Stimulated activated CD8-positive, alpha-beta memory T cell treated with anti-CD3 and anti-CD28 coated beads, Interleukin-12 subunit alpha, Interleukin-12 subunit beta, amount 100 ng/mL, for 1 hour (primary cell): ENCODE measurements at places on chromosomes 4 and X.

DNA sequence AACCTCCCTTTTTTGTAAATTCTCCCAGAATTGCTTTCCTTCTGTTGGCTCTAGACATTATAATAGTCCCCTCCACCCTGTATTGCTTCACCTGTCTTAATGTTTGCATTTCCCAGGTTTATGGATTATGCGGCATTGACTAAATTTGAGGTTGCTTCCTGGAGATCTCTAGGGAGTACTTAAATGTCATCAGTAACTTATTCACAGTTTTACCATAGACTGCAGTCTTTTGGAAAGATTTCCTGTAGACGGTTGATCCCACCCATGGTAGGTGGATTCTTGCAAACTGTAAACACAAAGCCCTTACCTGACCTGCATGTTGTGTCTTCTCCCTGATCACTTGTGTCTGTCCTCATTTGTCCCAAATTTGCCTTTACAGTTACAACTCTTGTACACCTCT, 6.2 kb upstream of the NOX1 start:
- DNase-seq = no peak

DNA sequence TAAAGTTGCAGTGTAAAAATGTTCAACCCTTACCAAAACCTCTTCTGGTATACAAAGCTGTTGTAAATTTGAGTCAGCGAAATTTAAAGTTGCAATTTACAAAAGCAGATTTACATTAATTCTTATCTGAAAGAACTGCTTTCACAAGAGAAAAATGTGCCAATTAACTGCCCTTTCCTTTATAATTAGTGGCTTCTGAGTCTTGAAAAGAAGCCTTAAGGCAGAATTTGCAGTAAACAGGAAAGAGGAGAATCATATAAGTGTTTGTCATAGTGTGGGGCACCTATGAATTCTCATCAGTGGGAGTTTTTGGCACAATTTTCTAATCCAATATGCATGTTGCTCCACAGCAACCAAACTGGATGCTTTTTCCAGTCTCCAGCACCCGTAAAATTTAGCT, 125.3 kb upstream of the GABRG1 start:
- no peak for DNase-seq

DNA sequence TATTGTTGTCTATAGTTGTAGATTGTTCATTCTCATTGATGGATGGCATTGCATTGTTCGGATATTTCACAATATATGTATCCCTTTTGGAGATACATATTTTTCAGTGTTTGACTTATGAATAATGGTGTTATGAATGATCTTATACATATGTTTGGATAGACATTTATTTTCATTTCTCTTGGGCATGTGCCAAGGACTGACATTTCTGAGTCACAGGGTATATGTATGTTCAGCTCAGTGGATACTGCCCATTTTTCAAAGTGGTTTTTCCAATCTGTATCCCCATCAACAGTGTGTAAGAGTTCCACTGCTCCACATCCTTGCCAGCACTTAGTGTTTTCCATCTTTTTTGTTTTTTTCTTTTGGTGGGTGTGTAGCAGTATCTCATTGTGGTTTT, 45.0 kb upstream of the RAB40AL start:
- DNase-seq = no peak

DNA sequence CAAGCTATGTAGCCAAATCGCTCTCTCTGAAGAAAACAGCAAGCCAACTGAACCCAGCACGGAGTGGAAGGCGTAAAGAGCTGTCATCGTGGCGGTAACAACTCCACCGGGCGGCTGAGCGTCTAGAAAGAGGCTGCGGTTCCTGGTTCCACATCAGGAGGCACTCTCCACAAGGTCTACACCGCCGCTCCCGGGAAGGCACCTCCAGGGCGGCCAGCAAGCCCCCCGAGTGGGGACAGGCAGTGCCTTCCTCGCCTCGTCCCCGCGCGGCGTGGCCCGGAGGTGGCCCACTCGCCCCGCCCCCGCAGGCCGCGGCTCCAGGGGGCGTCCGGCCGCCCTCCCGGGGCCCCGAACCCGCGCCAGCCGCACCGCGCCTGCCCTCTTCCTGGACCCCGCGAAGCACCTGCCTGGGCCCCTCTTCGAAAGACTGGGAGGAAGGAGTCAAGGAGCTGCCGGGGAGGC, 755 bp downstream of the KLHL8 start:
- peak; percentile 26 for DNase-seq

- no peak for DNase-seq
These were observed 24.2 kb upstream of the CAMK2D start for GRCh38 chr4:113785781-113786180.

GRCh38 chr4:54384563-54384962, 155.5 kb downstream of the PDGFRA start:
- no peak for DNase-seq

DNA sequence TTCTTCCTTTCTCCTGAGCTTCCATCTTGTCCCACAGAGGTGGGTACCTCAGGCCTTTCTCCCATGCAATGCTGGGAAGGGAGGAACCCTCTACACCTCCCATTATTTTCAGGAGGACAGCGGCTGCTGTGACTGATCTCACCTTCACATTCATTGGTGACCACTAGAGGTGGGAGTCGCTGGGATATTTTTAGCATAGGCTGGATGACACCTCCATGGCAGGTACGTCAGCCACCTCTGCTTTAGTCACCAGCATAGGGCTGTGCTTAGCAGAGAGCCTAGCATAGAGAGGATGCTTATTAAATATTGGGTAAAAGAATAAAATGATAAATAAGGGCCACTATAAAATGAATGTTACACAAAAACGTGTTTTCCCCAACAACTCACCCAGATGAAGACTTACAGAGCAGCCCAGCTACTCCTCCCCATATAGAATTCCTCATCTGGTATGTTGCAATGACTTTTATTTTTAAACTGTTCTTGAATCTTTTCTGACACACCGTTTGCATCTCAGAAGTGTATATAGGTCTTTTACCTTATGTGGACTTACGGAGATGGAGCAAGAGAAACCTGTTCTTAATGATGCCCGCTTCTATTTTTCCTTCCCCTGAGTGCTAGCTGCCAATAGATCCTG, 60.9 kb upstream of the SORBS2 start:
- DNase-seq = no peak

DNA sequence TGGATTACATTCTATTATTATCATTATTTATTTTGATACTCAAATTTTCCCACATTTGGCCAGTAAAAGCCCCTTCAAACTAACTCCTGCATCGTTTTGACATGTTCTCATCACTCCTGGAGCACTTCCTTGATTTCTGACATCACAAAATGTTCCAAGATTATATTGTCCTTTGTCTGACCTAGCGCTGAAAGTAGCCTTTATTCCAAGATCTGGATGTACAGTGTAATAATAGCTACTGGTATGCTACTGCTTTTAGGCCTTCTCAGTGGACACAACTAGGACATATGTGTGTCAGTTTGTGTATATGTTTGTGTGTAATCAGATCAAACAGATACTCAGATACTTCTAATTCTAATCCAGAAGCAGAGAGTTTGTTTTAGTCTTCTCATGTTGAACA, 76.2 kb downstream of the GSTCD start:
- DNase-seq = no peak

DNA sequence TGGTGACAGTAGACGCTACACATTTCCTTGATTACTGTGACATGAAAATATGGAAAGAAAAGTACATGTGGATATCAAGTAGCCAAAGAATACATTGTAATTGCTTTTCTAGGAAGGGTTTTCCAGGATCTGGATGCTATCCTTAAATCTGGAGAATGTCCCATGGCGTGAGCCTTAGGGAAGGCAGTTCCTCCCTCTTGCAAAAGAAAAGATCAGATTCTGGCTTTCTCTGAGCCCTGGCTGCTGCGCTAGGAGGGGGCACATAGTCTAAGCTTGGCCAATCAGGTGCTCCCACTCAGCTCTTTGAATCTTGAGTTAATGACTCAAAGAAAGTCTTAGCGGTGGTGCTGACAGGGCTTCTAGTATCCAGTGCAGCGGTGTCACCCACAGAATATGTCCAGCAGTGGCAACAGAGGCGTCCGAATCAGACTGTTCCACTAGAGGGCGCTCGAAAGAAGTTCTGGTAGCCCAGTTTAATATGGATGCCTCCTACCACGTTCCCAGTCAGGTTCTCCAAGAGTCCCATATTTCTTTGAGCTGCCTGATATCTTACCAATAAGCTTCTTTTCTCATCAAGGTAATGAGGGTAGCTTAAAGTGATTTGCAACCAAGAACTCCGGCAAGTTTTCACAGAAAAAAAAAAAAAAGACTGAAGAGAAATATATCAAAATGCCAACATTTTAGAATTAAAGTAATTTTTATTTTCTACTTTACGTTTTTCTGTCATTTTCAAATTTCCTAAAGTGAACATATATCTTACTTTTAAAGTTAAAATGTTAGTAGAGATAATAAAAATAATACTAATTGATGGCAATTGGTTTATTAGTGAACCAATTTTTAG, 213.4 kb upstream of the S100G start:
- DNase-seq = peak; percentile 25

GRCh38 chr4:41745292-41746024, 3.1 kb downstream of the PHOX2B start:
- DNase-seq = no peak

DNA sequence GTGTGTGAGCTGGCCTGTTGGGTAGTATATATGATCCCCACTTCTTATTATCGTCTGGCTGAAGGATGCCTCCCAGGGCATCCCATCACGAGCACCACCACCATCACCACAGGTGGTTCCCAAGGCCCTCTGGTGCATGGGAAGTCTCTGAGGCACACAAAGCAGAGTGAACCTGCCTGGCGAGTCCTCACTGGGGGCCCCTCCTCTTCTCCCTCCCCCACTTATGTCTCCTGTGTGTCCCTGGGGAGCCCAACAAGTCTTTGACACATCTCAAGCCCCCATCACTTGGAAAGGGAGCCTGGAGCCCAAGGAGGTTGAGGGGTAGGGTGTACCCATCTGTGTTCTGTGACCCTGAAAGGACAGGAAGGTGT, 45.5 kb upstream of the NKX1-1 start:
- DNase-seq = no peak

GRCh38 chr4:145316897-145317574, 136.6 kb upstream of the OTUD4 start:
- DNase-seq = no peak
